ENCODE measurements at places on chromosomes 5 and 9.

DNA sequence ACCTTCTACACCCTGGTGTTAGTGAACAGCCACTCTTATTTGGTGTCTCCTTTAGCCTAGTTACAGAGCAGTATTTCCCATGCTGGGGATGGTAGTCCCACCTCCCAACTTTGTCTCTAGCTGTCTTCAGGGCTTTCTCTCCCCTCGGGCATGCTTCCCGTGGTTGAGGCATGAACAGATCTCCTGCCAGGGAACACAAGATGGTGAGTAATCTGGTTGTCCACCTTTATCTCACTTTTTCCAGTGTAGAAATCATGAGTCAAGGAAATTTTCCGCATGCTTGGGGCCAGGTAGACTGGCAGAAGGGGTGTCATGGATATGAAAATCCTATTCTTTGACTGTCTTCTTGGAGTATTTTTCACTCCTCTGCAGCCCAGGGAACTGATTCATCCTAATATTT lies 532.9 kb downstream of the ANXA1 start:
- DNase-seq: no peak

GRCh38 chr9:69454321-69454720 lies 129.3 kb downstream of the ENTREP1 start:
- no peak for DNase-seq

DNA sequence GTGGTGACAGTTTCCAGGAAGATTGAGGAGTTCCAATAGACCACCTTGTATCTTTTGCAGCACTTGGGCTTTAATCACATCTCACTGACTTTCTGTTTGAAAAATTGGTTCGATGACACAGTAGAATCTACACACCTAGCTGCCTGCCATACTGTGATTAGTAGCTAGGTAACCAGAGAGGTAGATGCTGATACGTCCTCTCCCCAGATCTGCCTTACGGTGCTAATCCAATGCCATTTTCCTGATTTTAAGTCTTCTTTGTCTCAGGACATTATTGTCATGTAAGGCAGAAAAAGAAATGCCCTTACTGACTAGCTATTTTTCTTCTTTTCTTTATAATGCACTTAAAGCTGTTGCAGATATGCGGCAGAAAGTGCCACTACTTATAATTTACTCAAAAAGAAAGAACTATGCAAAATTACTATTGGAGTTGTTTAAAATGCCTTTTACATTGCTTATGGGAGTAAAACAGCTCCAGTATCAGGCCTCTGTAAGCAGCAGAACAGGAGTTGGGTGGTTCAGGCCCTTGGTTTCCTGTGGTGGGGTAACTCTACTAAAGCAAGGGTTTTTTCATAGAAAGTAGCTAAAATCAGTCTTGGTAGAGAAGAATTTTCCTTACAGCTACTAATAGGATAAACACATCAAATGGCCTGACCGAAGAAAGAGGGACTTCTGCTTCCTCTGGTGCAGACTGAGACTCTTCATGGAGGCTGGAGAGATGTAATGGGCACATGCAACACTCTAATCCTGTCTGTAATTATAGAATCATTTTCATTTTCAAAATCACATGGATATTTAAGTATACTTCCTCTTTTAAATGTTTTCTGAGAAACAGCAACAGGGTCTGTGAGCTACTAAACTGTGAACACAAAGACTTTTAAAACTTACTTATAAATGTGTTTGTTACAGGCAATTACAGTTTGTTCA lies 177.2 kb downstream of the MAPKAP1 start:
- DNase-seq: no peak

GRCh38 chr5:10254686-10255085 lies 4.6 kb downstream of the CCT5 start:
- DNase-seq: no peak

- no peak for DNase-seq
These were observed 7.7 kb downstream of the CDX1 start for GRCh38 chr5:150174285-150174684.

GRCh38 chr5:35294976-35295375 lies 64.7 kb upstream of the PRLR start:
- no peak for DNase-seq

- no peak for DNase-seq
These were observed 182.4 kb upstream of the OTULINL start for GRCh38 chr5:14399054-14399692.

DNA sequence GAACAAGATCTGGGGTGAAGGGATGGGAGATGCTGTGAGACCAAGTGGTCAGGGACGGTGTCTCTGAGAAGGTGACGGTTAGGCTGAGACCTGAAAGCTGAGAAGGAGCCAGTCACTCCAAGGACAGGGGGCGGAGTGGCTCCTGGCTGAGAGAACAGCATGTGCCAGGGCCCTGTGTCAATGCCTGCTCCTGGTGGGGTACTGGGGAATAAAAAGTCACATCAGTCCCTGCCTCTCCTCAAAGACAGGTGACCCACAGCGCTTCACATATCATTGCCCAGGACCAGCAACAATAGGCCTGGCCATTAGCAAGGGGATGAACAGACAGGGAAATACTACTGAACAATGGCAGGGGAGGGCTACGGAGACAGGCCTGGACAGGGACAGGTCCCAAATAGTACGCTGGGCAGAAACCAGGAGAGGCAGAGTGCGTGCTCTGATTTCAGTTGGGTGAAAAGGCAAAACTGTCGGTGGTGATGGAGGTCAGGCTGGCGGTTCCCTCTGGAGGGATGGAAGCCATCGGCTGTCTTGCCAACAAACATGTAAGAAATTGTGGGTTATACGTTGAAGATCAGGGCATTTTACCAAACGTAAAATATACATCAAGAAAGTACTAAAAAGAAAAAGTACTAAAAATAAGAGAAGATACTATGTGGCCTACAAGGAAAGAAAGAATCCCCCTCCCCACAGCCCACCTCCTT lies 64.3 kb downstream of the C9orf50 start:
- no peak for DNase-seq

GRCh38 chr5:80977764-80978163 lies 17.6 kb downstream of the RASGRF2 start:
- DNase-seq: no peak

DNA sequence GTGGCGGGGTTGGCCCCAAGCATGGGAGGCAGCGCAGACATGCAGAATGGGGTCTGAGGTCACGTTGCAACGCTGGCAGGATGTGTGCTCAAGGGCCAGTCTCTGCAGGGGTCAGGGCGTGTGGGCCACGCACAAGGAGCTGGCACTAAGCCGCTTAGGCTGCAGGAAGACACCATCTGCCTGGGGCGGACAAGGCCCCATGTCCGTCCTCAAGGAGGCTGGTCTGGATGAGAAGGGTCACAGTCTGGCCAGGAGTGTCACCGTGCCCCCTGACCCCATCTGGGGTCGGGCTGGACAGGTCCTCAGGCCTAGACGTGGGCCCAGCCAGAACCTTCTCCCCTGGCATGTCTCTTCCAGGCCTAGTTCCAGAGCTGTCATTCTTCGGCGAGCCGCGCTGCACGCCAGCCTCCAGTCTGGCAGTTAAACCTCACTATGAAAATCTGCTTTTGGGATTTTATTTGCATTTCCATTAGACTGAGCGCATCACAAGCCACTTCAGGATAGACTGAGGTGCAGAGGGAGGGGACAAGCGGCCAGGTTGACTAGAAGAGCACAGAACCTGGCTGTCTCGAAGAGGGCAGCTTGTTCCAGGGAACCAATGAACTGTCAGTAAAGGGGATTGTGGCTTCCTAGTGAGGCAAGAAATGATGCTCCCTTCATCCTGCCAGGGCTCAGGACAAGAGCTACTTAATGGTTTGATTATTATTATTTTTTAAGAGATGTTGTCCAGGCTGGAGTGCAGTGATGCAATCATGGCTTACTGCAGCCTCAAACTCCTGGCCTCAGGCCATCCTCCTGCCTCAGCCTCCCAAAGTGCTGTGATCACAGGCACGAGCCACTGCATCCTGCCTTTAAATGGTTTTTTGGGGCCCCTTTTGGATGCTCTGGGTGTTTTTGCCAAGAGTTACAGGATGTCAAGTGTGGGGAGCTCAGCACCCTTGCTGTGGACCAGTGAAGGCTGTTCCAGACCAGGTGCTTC lies 4.3 kb downstream of the BRD3OS start:
- no peak for DNase-seq

DNA sequence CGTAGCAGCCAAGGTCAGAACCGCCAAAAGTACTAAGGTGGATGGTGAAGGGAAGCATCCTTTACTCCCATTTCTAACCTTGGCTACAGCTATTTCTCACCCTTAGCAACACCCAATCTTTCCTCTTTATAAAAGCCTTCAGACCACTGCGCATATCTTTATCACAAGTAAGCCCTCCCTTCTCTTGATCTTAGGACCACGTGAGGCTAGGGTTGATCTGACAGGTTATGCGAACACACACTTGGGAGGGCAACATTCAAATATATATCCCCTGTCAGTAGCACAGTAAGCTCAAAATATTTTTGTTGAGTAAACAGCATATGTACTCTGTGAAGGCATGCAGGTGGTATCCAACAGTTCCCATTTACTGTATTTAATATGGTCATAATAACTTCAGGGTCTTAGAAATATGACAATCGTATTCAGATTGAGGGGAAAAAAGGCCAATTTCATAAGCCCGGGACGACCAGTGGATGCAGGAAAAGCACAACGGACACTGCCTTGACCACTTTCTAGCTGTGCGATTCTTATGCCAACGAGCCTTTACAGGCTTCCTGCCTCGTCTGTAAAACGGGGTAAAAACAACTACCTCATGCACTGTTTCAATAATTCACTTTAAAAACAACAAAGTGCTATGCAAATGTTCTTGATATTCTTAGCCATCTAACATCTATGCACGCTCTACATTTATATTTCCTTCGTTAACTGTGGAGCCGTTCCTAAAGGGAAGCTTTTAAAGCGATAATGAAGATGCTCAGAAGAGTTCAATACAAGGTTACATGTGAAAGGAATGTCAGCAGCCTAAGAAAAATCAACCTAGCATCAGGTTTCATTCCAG lies 1.3 kb downstream of the ARSB start:
- no peak for DNase-seq

- DNase-seq: no peak
These were observed 23.0 kb downstream of the ZNF474 start for GRCh38 chr5:122152266-122152900.

DNA sequence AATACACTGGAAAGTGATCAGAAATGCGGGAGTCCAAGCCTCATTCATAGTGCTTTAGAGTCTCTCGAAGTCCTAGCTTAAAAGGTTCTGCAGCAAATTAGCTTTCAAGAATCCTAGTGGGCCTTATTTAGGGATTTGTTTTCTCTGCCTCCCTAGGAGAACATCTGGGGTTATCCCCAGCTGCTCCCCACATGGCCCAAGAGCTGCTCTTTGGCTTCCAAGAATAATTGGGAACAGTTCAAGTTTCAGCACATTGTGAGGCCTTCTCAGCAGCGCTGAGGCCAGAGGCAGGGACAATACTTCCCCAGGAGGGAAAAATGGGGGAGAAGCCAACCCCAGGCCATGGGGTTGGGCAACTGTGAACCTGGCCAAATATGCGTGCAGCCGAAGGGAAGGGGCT lies 108.7 kb downstream of the LIFR start:
- no peak for DNase-seq

GRCh38 chr9:114501796-114502682 lies 3.2 kb downstream of the WHRN start:
- DNase-seq: no peak

DNA sequence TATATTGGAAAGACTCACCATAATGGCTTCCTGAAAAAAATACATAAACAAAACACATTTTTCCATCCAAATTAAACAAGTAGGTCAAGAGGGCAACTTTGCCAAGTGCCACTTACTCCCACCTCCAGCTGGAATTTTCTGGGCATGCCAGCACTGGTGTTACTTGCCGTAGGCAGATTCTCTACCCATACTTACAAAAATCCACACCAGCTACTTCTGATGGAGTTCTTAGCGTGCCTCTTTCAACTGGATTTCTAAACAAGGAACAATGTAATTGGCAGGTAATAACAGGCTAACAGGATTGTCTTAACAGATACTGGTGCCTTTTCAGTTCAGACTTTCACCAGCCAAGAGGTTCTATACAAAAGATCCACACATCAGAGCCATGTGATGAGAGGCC lies 301.4 kb downstream of the MLLT3 start:
- DNase-seq: no peak

DNA sequence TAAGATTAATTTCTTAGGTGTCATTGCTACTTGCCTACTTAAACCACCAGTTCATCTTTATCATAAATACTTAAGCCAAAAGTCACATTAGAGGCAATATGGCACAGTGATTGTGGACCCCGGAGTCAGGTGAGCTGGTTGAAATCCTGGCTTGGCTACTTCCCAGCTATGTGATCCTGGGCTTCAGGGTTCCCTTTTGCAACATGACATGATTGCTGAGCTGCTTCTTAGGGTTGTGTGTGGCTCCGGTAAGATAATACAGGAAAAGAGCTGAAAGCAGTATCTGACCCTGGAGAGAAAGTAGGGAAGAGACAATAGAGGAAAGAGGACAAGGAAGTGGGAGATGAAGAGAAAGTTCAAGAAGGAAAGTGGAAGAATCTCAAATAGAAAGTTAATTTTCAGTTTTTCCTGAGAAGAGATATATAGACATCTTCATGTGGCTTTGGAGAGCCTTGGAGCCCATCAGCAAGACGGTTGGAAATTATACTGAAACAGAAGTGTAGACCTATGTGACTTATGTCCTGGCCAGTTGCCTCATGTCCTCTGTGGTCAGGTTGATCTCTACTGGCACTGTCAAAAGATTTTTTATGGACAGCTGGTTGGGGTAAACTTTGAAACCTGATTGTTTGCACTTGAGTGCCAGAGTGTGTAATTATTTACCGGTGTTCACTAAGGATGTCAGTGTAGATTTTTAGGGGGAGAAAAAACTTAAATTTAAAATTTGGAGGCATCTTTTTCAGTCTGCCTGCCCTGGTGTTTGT lies 93.2 kb downstream of the GHR start:
- DNase-seq: no peak

DNA sequence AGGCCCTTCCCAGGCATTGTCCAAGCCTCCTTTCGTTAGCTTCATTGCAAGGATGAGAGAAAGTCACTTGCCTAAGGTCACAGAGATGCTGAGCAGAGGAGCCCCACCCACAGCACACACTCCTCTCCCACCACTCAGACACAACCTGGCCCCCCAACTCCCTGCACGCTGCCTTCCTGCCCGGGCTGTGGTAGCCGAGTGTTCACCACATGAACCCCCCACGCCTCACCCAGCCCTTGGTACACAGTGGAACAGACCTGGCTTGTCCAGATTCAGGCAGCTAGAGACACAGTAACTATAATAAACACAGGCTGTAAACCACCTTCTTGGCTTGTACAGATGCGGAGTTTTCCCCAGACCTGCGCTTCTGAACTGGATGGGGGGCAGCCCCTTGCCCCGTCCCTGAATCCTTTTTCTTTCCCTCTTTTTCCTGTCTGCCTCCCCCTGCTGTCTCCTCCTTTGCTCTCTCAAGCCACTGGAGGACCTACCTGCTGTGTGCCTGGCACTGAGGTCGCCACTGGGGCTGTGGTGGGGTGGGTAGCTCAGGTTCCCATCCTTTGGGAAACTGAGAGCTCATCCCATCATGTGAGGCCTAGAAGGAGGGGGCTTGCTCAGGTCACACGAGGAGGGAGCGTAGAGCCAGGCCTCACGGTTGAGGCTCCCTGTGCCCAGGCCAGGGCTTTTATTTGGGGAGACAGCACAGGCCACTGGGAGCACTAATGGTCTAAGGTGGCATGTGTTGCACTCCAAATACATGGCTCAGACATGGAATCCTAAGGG lies 55.7 kb upstream of the SYNPO start:
- no peak for DNase-seq

All from activated CD4-positive, CD25-positive, alpha-beta regulatory T cell treated with anti-CD3 and anti-CD28 coated beads, Interleukin-2, amount 50 U/mL, for 16 hours (primary cell).